Stimulated activated CD4-positive, alpha-beta T cell treated with anti-CD3 and anti-CD28 coated beads, Interleukin-1b, Interleukin-23, amount 100 ng/mL, for 1 hour (primary cell): ENCODE measurements at places on chromosomes 7 and 10.

- no peak for DNase-seq
Measured at GRCh38 chr7:70599446-70600190, 532.3 kb upstream of the GALNT17 start.

GRCh38 chr7:30913821-30914515, 2.3 kb downstream of the AQP1 start:
- no peak for DNase-seq

DNA sequence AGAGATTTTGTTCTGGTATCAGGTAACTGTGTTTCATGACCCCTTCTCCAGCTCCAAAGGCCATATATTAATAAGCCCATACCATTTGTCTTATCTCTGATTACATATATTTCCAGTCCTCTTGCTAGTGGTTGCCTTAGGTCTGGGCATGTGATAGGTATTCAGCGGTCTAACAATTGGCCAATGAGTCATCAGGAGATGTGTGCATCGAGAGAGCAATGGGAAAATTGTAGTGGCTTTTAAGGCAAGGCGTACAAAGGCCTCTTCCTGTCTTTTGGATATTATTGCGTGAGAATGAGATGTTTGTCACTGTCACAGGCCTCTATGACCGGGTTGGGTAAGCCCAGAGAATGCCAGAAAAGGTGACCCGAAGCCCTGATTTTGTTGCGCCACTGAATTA, 38.6 kb upstream of the SFRP5 start:
- DNase-seq = no peak

GRCh38 chr7:80781561-80781979, 137.3 kb downstream of the SEMA3C start:
- no peak for DNase-seq

DNA sequence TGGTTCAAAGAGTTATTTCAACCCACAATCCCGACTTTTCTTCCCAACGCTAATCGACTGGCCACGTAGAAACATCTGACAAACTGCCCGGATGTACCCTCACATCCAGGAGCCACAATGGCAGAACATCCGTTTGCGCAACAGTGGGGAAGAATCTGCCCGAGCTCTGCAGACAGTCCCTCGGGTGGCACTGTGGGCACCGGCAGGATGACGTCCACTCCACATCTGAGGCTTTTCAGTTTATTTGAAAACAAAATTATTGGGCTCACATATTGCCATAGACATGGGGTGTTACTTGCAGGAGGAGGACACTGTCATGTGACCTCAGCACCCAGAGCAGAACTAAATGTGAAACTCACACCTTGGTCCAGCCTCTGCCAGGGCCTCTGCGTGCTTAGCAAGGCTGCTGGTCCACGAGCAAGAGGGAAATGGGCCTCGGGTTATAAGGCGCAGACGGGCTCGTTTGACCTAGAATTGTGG, 84.1 kb downstream of the MKI67 start:
- DNase-seq = no peak

DNA sequence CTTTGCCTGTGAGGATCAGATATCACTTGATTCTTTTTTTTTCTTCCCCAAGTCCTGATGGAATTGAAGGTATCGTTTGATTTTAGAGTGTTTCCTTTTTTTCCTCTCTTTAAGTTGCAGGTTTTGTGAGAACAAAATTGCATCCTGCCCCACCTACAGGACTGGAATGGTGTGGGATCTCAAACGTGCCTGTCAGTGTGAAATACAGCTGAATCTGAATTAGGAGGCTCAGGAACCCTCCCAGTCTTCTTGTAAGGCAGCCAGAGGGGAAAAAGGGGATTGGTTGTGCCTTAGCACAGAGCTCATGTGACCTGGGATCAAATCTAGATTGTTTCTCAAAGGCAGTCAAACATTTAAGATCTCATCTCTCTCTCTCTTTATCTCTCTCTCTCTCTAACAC, 32.7 kb upstream of the KLHL7 start:
- DNase-seq = no peak
